A549 treated with AZD2906 at 1 μM for 4 hours (cell line): ENCODE measurements at places on chromosomes 16 and 17. TPM values are rescaled to one million over a fixed set of nuclear protein-coding genes. Genes with fewer than 3 reads are reported as not detected.

GCSH gene
- 45.3 to 64.1 TPM (median 57.4 TPM) in 5 replicates for total RNA-seq

RCVRN gene
- total RNA-seq = not detected in 5 replicates

MRPL38 gene
- total RNA-seq = 98.3 to 124 TPM (median 117 TPM) in 5 replicates

HLF gene
- total RNA-seq = 0.07 to 0.13 TPM (median 0.09 TPM) in 5 replicates

CLEC3A gene
- not detected in 5 replicates for total RNA-seq
